ENCODE measurements at places on chromosomes 7 and 10. TPM values are rescaled to one million over a fixed set of nuclear protein-coding genes. Genes with fewer than 3 reads are reported as not detected.

DNA sequence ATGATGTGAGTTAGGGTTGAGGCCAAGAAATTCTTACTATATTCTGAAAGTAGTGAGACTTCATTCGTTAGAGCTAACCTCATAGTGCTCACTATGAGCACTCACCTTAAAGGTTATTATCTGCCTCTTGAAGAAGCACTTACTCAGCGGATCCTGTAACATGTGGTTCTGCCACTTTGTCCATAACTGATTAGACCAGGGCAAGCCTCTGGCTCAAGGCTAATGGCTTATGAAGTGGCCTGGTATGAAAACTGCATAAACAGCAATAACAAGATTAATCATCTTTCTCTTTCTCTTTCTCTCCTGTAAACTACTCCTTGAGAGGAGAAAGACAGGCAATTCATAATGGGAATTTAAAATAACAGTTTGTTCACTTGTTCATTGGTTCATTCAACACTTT, 82.8 kb downstream of the MAPK8 start:
- no peak for DNase-seq

GRCh38 chr10:52040486-52040885, 273.6 kb upstream of the DKK1 start:
- no peak for DNase-seq

DNA sequence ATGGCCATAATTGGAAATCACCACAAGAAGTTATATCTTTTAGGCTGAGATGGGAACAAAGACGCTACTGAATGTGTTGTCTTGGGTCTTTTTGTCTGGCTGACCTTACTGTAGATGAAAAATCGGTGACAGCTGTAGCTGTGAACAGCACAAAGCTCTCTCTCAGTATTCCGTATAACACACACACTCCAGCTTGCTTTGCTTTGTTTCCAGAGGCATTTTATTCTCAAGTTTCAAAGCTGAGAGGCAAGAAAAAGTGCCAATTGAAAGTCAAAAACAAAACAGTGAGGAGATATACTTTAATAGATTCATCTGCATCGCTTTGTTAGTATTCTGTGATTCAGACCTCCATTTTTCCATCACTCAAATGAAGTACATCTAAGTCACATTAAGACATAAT, 39.6 kb upstream of the CABCOCO1 start:
- DNase-seq, result no peak

- peak; percentile 20 for DNase-seq
These were observed 133.6 kb downstream of the ZMIZ1 start for GRCh38 chr10:79202188-79203013.

DNA sequence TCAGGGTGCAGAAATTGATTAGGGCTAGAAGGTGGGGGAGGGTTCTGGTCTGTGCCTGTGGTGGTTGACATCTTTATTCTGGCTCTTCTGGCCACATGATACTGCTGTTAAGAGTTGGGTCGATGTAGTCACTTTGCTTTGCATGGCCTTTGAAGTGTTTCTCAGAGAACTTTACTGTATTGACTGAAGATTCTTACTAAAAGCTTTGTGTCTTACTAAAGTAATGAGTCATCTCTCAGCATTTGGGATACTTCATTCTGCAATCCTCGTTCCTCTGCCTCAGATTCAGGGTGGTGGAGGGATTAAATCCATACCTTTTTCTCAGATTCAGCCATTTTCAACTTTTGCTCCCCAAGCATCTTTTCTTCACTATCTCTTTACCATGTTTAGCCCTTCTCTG, 38.6 kb downstream of the STEAP4 start:
- DNase-seq, result no peak

- DNase-seq, result no peak
These were observed 38.1 kb downstream of the TMEM130 start for GRCh38 chr7:98831641-98832221.

DNA sequence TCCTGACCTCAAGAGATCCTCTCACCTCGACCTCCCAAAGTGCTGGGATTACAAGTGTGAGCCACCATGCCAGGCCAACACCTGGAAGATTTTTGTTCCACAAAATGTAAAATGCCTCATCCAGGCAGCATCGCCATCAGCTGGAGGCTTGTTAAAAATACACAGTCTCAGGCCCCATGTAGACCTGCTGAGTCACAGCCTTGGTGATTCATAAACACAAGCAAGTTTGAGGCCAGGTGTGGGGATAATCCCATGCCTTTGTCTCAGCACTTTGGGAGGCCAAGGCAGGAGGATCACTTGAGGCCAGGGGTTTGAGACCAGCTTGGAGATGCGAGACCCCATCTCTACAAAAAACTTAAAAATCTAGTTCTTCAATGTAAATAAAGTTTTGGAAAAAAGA, 49.1 kb upstream of the FOXK1 start:
- DNase-seq, result peak; percentile 28

DNA sequence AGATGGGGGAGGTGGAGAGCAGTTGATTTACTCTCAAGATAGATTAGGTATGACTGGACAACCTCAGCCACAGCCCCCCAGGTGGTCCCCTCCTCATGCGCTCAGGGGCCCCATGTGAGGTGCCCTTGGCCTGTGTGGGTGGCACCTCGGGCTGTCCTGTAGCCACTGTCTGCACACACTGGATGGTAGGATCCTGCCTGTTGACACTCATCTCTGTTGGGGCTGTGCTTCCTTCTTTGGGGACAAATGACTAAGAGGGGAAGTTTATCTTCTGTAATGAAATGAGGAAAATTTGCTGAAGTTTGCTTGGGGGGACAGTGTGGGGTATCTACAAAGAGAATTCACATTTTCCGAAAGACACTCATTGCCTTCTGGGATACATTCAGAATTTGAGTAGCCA, 53.6 kb upstream of the ANTXRL start:
- DNase-seq, result no peak

DNA sequence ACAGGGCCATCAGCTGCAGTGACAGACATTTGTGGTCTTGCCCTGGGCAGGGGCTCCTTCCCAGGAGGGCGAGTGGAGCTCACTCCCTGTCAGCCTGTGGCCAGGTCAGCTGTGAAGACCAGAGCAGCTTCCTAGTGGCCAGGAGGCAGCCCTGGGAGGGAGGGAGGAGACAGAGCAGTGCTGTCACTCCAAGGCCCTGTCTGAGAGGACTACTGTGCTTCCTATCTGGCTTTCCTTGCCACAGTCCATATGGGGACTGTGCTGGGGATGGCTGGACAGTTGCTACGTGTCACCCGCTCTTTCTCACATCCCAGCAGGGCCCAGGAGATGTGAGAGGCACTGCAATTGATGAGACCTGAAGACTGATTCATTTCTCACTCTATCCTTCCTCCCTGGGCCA, 15.2 kb upstream of the ADCYAP1R1 start:
- DNase-seq, result no peak

GRCh38 chr10:75302029-75302428, 66.3 kb upstream of the COMTD1 start:
- DNase-seq, result no peak

GRCh38 chr7:96284835-96285234, 37.1 kb downstream of the SLC25A13 start:
- DNase-seq, result no peak

GRCh38 chr7:143811-144453, 48.4 kb upstream of the FAM20C start:
- no peak for DNase-seq

- peak; percentile 52 for DNase-seq
These were observed 45.3 kb upstream of the EN2 start for GRCh38 chr7:155412416-155413253.

DNA sequence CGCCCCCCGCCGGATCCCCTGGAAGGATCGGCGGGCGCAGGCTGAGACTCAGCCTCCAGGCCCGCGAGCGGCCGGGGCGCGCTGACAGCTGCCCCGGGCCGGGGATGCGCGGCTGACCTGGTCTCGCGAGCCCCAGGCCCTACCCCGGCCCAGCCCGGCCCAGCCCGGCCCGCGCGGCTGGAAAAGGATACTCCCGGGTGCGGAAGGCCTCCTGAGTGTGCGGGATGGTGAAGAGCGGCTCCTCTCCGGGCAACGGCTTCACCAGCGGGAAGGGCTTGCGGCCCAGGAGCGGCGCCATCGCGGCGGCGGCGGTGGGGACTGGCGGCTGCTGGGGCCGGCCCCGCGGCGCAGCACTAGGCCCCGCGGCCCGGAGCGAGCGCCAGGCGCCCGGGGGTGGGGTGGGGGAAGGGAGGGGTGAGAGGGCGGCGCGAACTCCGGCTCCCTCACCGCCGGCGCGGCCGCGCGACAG, 423 bp downstream of the BAZ1B start:
- no peak for DNase-seq

- DNase-seq, result no peak
These were observed 37.7 kb downstream of the WAC start for GRCh38 chr10:28570598-28570997.

DNA sequence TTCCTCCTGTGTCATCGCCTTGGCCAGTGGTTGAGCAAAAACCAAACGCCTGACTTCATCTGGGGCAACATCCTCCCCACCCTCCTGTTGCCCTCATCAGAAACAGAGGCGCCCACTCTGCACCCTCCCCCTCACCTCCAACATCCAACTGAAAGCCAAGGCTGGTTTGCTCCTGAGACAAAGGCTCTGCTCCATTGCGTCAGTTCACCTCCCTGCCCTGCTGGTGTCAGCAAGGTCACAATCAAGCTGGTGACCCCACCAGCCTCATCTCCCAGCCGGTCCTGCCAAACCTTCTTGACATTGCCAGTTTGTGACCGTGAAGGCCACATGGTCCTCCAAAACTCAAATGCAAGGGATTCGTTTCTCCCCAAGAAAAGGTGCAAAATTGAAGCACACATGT, 131.7 kb upstream of the ADAM12 start:
- DNase-seq, result no peak

DNA sequence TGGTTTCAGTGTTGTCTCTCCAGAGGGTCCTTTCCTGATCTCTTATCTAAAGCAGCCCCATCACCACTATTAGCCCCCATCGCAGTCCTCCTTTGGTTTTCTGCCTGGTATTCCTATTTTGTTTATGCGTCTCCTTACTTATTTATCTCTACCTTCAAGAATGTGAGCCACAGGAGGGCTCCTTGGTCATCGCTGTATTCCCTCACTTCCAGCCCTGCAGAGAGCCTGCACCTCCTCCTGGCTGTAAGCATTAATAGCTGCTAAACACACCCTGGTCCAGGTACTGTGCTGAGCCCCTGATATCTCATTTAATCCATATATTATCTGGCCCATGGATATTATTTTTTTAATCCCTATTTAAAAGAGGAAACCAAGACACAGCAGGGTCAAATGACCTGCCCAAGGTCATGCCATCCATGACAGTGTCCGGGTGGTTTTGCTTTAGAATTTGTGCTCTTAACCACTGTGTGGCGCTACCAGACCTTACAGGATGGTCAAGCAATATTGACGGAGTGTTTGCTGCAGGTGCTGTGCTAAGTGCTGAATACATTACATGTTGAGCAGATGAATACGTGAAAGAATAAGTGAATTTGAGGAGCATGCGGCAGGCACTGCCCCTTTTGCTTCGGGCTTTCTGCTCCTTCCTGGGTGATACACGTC, 227.2 kb downstream of the ADAM12 start:
- DNase-seq, result peak; percentile 20

- no peak for DNase-seq
These were observed 266.5 kb upstream of the HGF start for GRCh38 chr7:82036146-82036886.

GRCh38 chr7:35037211-35037525, at the start of gene DPY19L1:
TSS of gene DPY19L1 (minus strand) at chr7:35037485. CDS start at chr7:35037394, 91 bp downstream.
- no peak for DNase-seq

DNA sequence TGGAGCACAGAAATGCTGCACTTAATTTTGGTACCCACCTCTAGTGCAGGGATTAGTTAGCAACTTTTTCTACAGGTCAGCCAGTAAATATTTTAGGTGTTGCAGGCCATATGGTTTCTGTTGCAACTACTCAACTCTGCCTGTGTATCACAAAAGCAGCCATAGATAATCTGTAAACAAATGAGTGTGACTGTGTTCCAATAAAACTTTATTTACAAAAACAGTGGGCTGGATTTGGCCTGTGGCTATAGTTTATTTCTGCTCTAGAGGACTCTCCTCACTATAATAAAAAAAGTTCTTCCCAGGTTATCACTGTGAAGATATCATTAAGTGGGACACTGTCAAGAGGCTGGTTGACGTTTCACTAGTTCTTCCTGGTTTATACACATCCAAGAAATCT, 65.8 kb downstream of the DNAJC12 start:
- no peak for DNase-seq

DNA sequence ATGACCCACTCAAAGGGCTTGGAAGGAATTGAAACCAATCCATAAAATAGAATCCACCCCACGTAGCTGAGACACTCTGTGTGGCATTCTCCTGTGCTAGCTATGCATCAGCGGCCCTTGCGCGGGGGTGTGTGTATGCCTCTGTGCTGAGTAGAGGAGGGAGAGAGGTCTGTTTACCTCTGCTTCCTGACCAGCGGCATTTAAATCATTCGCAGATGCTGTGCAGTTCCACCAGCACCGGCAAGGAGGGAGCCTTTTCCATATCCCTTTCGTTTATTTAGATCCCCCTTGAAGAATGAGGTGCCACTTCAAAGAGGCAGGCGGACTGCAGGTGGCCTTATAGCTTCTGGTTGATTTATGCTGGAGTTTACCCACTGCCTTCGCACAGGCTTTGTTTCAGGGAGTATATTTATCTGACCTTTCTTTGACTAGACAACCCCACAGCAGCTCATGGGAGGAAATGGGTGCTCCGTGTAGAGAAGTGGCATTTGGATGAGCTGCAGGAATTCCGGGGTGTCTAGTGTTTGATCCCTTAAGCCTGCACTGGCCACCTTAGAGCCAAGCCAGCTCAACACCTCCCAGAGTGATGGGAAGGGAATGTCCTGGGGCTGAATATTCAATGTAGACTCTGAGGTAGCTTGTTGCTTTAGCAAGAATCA, 11.4 kb downstream of the C10orf53 start:
- no peak for DNase-seq

- no peak for DNase-seq
These were observed 859.3 kb upstream of the C7orf33 start for GRCh38 chr7:147731311-147731710.

DNA sequence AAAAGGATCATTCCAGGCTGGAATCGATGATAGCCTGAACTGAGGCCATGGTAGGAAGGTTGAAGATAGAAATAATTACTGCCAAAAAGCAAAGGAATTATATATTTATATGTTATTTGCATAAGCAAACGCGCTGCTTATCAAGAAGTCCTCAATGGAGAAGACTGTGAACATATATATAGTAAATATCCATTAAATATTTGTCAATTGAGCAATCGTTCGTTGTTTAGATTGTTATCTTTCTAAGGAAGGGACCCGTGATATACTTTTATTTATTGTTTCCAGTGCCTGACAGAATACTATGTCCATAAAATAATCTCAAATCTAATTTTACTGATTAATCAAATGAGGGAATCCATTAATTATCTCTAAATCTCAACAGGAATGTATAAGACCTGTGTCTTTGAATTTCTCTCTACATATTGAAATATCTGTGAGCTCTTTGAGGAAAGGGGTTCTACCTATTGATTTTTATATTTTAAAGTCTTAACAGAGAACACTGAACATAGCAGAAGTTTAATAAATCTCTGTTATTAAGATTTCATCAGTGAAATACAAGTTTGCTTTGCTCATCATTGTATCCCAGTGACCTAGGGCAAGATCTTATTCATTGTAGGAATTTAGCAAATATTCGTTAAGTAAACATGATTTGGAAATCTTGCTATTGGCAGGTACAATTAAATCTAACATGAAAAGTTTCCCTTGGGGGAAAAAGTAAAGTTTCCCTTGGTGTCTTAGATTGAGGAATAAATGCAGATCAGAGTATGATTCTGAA, 12.0 kb upstream of the HERC4 start:
- peak; percentile 80 for DNase-seq

The VOPP1 gene
- total RNA-seq, result 13.3 TPM

The FMC1 gene
- 13.5 TPM for total RNA-seq

The TET1 gene
- total RNA-seq, result 2.8 TPM

The ZNF804B gene
- not detected for total RNA-seq

The ADAP1 gene
- total RNA-seq, result 10.0 TPM

The EGR2 gene
- total RNA-seq, result 0.32 TPM

The HOXA3 gene
- total RNA-seq, result 5.8 TPM

The NUDT13 gene
- total RNA-seq, result 6.3 TPM

The HOXA6 gene
- total RNA-seq, result 8.3 TPM

The LRRC4 gene
- total RNA-seq, result not detected

The CYP3A4 gene
- not detected for total RNA-seq

Data from NCI-H460 (cell line).